ENCODE measurements at places on chromosomes 5 and 9.

DNA sequence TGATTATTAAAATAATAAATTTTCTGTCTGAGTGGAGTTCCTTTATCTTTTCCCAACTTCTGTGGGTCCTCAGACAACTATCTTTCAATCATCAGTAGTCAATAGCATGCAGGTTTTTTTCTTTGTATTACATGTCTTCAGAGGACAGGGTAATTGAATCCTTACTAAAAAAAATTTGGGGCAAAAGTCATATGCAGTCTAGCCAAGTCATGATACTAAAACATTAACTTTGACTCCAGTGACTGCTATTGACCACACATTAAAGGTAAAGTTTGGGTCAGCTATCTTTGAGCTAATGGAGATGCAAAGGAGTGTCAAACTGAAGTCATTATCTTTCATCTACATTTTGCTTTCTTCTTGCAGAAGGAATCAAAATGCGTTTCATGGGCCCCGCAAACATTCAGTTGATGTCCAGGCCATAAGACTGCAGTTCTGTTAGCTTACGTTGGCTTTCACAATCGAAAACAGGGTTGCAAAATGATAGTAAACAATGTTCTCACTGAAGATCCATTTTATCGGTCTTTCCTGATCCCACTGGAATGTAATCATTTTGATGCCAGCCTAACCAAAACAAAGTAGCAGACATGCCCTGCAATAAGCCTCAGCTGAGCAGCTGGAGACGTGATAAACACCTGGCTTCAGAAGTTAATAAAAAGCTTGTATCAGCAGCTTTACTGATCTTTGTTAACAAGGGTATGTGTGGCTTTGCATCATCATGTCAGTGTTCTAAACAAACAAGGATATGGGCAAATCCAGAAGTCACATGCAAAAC lies 186.1 kb upstream of the PRLR start:
- no peaks in the 10 kb centered on the region for H3K36me3 ChIP-seq
- no peak overlapping the region for H3K27ac ChIP-seq
- H3K27me3 ChIP-seq: no peaks in the 10 kb centered on the region
- no peak for DNase-seq
- no peaks in the 10 kb centered on the region for H3K4me1 ChIP-seq

DNA sequence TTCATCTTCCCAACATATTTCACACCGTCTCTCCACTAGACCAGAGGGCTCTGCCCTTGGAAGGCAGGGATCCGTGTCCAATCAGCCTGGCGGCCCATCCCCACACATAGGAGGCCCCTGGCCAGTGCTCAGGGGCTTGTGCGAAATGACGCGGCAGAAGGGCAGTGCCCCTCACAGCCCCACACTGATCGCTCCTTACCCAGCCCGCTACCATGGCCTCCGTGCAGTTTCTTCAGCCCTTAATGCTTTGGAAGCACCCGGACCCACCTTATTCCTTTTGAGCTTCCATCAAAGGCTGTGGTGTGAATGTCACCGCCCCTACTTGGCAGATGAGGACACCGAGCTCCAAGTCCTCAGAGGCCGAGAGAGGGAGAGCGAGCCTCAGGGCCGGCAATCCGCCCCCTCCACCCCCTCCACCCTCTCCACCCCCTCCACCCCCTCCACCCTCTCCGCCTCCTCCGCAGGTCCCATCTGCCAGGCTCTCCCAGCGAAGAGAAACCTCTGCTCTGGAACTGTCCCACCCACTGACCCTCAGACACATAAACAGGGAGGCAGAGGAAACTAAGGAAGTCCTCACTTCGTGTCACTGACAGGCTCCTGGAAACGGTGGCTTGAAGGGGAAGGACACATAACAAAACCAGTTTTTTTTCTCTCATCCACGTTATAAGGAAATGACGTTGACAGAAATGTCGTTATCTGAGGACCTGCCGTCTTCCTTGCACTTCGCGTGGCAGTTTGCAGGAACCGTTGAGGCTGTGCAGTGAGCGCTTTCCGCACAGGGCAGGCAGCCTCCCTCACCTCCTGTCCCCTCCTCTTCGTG lies 13.9 kb downstream of the QSOX2 start:
- H3K27me3 ChIP-seq: no peaks in the 10 kb centered on the region
- peaks cover 10% of the 10 kb centered on the region for H3K36me3 ChIP-seq
- no peak overlapping the region for H3K4me3 ChIP-seq
- DNase-seq: no peak
- peak overlapping the region; percentile 72 for H3K27ac ChIP-seq
- peaks cover 4% of the 10 kb centered on the region for H3K4me1 ChIP-seq

GRCh38 chr5:59722874-59723273 lies 170.7 kb downstream of the PDE4D start:
- H3K4me1 ChIP-seq: peaks cover 51% of the 10 kb centered on the region
- no peak overlapping the region for H3K4me3 ChIP-seq
- H3K27ac ChIP-seq: no peak overlapping the region
- no peaks in the 10 kb centered on the region for H3K27me3 ChIP-seq

GRCh38 chr5:160432196-160432595 lies 10.5 kb downstream of the PTTG1 start:
- no peak overlapping the region for H3K4me3 ChIP-seq
- H3K27me3 ChIP-seq: no peaks in the 10 kb centered on the region
- no peak for DNase-seq
- H3K36me3 ChIP-seq: peaks cover 26% of the 10 kb centered on the region
- H3K4me1 ChIP-seq: peaks cover 4% of the 10 kb centered on the region

DNA sequence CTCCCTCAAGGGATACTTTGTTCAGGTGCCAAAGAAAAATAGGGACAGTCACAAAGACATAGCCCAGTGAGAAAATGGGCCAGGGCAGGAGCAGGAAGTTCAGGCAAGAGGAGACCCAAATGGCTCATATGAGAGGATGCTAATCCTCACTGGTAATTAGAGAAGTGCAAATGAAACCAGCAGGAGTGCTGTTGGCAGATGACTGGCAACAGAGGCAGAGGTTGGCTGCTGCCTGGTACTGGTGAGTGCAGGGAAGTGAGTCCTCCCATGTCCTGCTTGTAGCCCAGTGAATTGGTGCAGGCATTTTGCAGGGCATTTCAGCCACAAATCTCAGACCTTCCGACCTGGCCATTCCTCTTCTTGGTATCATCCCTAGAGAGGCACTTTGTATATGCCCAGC lies 23.5 kb downstream of the ODF2 start:
- H3K27ac ChIP-seq: peak overlapping the region; percentile 22
- H3K4me3 ChIP-seq: no peak overlapping the region
- no peaks in the 10 kb centered on the region for H3K4me1 ChIP-seq
- H3K27me3 ChIP-seq: no peaks in the 10 kb centered on the region
- DNase-seq: no peak

- no peak overlapping the region for H3K4me3 ChIP-seq
- no peak overlapping the region for H3K27ac ChIP-seq
- peaks cover 19% of the 10 kb centered on the region for H3K4me1 ChIP-seq
- H3K36me3 ChIP-seq: no peaks in the 10 kb centered on the region
Measured at GRCh38 chr5:132176521-132176945, 51.1 kb downstream of the P4HA2 start.

DNA sequence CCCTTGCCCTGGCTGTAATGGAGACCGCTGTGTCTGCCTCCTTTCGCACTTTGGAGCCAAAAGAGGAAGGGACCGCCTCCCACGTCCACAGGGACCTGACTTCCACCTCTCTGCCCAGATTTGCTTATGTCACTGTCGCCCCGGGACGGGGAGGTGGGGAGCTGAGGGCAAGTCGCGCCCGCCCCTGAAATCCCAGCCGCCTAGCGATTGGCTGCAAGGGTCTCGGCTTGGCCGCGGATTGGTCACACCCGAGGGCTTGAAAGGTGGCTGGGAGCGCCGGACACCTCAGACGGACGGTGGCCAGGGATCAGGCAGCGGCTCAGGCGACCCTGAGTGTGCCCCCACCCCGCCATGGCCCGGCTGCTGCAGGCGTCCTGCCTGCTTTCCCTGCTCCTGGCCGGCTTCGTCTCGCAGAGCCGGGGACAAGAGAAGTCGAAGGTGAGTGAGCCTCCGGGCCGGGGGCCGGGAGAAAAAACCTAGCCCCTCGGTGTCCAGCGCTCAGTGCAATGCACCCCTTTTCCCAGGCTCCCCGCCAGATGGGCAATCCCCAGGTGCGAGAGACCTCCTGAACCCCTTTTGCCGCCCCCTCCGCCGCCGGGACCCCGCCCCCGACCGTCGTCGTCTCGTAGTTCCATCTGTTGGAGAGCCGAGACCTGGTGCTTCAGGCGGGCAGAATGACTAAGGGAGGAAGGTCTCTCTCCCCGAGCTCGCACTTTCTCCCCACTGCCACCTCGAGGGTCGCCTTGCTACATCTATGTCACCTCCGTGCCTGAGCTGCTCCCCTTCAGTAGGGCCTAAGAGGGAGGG lies at the start of gene GPX3:
Gene GPX3, plus strand, starts transcription at position 288 of the 807 bp plus-strand sequence. Its CDS starts 64 bp downstream, at position 352.
- no peak within 1 kb of the TSS for H3K27ac ChIP-seq
- peak within 1 kb of the TSS; percentile 77 for H3K4me3 ChIP-seq
- DNase-seq: peak; percentile 89
- peaks cover 52% of the 10 kb centered on the region for H3K27me3 ChIP-seq
- no peaks in the 10 kb centered on the region for H3K36me3 ChIP-seq
- peaks cover 4% of the 10 kb centered on the region for H3K4me1 ChIP-seq
